NCI-H2029 treated with DMSO at 0.1 percent for 48 hours (cell line): ENCODE measurements at places on chromosomes 1 and 21.

DNA sequence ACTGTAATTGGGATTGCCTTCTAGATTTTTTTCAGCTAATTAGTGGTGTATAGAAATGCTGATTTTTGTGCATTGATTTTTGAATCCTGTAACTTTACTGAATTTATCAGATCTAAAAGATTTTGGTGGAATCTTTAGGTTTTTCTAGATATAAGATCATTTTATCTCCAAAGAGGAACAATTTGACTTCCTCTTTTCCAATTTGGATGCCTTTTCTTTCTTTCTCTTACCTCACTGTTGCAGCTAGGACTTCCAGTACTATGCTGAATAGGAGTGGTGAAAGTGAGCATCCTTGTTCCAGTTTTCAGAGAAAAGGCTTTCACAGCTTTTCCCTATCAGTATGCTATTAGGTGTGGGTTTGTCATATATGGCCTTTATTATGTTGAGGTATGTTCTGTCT, 53.6 kb downstream of the TESK2 start:
- no peak for DNase-seq

DNA sequence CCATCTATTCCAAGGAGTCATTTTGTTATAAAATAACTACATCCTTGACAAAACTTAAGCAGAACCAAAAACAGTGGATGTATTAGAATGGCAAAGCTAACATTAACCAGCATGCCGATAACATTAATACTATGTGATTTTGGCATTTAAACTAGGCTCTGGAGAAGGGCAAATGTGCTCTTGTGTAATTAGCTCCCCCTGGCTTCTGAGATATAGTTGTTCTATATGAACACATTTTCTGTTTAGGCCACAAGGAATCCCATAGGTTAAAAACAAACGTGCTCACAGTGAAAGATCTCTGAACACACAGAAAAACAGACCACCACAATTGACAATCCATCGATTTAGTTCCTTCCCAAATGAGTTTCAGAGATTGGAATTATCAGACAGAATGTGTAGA, 57.4 kb upstream of the TARS2 start:
- no peak for DNase-seq

- peak; percentile 87 for DNase-seq
Observed at GRCh38 chr1:85135392-85135798, 65.4 kb downstream of the SYDE2 start.

GRCh38 chr21:45013260-45013841, 61.0 kb upstream of the ADARB1 start:
- no peak for DNase-seq

GRCh38 chr1:193979219-193979618, 792.8 kb upstream of the B3GALT2 start:
- no peak for DNase-seq

DNA sequence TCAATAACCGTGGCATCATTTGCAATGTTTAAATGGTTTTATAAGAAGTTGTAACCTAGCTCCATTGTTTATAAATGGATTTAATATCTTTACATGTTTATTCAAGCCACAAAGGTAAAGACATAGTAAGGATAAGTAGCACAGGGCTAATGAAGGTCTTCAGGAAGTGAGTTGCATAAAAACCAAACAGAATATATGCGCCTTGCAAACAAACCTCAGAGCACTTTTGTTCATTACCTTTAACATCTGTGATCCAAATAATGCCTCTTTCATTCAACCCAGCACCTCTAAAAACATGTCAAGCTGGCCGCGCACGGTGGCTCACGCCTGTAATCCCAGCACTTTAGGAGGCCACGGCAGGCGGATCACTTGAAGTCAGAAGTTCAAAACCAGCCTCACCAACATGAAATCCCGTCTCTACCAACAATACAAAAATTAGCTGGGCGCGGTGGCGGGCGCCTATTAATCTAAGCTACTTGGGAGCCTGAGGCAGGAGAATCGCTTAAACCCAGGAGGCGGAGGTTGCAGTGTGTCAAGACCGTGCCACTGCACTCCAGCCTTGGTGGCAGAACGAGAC, 25.3 kb downstream of the BRINP3 start:
- no peak for DNase-seq

- DNase-seq = no peak
Observed at GRCh38 chr1:109783436-109783835, 19.7 kb upstream of the EPS8L3 start.

- no peak for DNase-seq
Observed at GRCh38 chr1:38839363-38839762, 20.2 kb downstream of the RRAGC start.

DNA sequence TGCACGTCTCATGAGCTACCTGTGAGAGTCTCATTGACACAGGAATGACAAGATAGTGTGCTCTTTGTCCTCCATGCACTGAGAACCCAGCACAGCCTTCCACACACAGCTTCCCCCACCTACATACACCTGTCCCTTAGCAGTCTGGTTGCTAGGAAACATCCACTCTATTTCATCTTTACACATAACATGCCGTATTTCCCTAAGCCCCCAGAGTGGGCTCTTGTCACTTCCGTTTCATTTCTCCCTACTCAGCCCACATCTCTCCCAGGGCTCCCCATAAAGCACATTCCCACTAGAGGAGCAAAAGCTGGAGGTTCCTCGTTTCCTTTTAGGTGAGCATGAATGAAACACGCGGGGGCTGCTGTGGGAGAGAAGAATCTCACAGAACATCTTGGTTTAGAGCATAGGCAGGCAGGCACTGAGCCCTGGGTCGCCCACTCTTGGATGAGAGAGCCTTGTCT, 137.1 kb downstream of the ETS2 start:
- DNase-seq = peak; percentile 70

DNA sequence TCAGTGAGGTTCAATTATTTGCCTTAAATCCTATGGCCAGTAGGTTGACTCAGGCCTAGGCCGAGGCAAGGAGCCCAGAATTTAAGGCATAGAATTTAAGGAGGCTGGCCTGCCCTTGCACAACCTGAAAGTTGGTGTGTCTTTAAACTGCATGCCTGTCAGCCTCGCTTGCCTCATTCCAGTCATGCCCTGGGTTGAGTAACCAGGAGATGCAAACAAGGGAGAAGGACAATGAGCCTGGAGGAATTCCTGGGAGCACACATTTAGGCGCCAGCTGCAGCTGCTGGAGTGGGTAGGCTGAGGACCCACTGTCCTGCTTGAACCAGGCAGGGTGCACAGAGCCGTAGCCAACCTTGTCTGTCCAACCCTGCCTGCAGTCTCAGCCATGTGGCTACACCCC, 11.7 kb downstream of the CD2 start:
- DNase-seq = no peak

DNA sequence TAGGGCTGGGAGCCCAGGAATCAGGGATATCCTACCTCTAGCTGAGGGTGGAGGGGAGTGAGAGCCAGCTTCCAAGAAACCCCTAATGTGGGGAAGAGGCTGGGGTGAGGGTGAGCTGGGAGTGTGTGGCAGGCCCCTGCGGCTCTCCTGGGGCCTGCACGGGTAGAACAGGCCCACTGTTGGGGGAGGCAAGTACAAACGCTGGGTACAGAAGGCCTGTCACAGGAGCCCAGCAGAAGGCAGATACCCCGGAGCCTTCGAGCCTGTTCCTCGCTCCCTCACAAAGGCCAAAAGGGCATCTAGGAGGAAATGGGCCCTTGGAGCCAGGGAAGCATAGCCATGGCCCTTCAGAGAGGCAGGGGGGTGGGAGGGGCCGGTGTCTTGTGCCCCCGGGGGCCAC, 13.7 kb downstream of the CELF3 start:
- DNase-seq = no peak

GRCh38 chr1:40901886-40902852, 40.0 kb upstream of the CITED4 start:
- DNase-seq = no peak

- DNase-seq = no peak
Observed at GRCh38 chr1:38827318-38827717, 32.3 kb downstream of the RRAGC start.

GRCh38 chr1:54929700-54930099, 42.7 kb upstream of the DHCR24 start:
- DNase-seq = no peak

DNA sequence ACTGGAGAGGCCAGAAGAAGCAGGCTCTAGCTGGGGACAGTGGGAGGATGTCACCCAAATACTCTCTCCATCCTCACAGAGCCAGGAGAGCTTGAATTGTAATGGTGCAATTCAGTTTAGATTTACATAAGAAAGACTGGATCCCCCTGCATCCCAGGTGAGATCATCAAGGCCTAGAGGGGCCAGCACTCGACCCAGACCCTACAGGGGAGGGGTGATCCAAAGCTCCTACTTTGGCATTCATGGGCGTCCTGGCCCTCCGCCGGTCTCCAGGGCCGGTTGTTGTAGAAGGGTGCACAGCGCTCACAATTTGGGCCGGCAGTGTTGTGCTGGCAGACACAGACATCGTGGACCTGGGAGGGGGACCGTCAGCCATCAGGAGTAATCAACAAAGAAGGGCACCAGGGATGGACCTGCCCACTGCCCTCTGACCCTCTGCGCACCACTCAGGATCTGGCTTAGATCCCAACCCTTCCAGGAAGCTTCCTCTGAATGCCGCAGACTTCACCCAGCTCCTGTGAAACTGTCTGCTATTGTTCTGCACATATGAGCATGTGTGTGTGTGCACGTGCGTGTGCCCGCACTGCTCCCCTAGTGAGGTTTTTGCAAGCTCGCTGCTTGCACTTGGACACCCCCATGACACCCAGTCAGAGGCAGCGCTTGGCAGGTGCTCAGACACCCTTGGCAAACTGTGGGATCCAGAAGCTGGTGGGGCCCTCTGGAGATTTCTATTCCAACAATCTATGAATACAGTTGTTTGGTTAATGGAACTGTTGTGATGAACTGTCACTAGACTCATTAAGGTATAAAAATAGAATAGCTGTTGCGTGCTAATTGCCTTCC, 21.6 kb downstream of the LAMB3 start:
- DNase-seq = no peak

GRCh38 chr1:154707901-154708463, 100.0 kb upstream of the ADAR start:
- DNase-seq = no peak

- DNase-seq = no peak
Observed at GRCh38 chr1:153250166-153250565, 9.3 kb upstream of the LORICRIN start.

GRCh38 chr1:168223681-168224540, 1.9 kb upstream of the SFT2D2 start:
- DNase-seq = no peak

DNA sequence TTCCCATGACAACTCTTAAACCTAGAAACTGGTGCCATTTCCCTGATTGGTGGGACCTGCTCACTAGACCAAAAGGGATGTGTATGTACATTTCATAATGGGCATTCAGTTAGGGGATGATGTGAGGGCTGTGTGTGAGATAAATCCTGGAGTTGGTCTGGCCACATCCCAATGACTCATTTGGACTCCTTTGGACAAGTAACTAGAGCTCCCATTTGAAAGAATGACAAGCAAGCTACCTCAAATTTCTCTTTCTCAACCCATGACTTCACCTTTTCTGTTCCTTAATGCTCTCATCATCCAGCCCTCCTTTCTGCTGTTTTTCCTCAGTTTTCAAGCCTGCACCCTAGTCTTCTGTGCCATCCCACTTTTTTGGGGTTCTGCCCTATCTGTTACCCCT, 27.9 kb downstream of the EBNA1BP2 start:
- DNase-seq = no peak

DNA sequence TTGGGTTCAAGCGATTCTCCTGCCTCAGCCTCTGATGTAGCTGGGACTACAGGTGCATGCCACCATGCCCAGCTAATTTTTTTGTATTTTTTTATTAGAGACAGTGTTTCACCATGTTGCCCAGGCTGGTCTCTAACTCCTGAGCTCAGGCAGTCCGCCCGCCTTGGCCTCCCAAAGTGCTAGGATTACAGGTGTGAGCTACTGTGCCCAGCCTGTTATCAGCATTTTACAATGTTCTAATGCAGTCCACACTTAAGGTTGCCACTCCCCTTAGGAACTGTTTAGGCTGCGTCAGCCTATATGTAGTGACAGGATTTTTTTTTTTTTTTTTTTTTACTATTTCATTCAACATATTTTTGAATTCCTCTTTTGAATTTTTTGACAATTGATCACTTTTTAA, 30.2 kb downstream of the AGPAT3 start:
- DNase-seq = no peak

GRCh38 chr1:18549906-18550305, 69.2 kb downstream of the KLHDC7A start:
- no peak for DNase-seq

- peak; percentile 17 for DNase-seq
Observed at GRCh38 chr1:223742856-223743517, 30.6 kb downstream of the CAPN2 start.
